IMR-90 (cell line): ENCODE measurements at places on chromosomes 6 and 20. TPM values are rescaled to one million over a fixed set of nuclear protein-coding genes. Genes with fewer than 3 reads are reported as not detected.

Gene SCAF8
- total RNA-seq: 21.9 and 23.5 TPM in 2 replicates

DNA sequence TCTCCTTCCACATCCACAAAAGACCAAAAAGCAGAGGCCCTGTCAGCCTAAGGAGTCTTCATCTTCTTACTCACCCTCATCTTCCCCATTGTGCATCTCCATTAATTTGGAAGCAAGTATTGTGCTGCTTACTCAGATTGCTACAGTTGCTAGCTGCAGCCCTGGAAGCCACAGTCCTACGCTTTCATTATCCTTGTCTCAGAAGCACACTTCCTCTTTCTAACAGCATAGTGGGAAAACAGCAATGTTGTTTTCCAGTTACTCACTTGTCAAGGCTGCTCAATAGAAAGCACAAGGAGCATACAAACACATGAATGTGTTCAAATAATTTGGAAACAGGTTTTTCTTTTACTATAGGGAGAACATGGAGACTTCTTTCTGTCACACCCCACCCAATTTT, 76.6 kb upstream of the RBM24 start:
- DNase-seq: no peak
- no peaks in the 10 kb centered on the region for H3K36me3 ChIP-seq
- H3K4me1 ChIP-seq: peaks cover 1% of the 10 kb centered on the region; the same call in 1 of the 2 replicates
- H3K4me3 ChIP-seq: no peak overlapping the region
- no peak overlapping the region for H3K27ac ChIP-seq

- no peak for DNase-seq
- H3K4me3 ChIP-seq: no peak within 1 kb of the TSS
- H3K4me1 ChIP-seq: no peaks in the 10 kb centered on the region
- H3K36me3 ChIP-seq: no peaks in the 10 kb centered on the region
- peaks cover 1% of the 10 kb centered on the region; the same call in 1 of the 2 replicates for H3K27me3 ChIP-seq
- H3K27ac ChIP-seq: no peak within 1 kb of the TSS
Observed at GRCh38 chr6:150368762-150369161, at the start of gene IYD. Gene IYD (plus strand): TSS chr6:150369012. CDS start chr6:150369032, 20 bp downstream.

Gene FAM209B
- not detected in 2 replicates for total RNA-seq
